ENCODE measurements at places on chromosomes 1 and 21. TPM values are rescaled to one million over a fixed set of nuclear protein-coding genes. Genes with fewer than 3 reads are reported as not detected.

Gene USH2A
- not detected for total RNA-seq

Gene ATF3
- 14.9 TPM for total RNA-seq

Gene NR1I3
- not detected for total RNA-seq

Gene CLEC20A
- not detected for total RNA-seq

Gene USP16
- total RNA-seq = 36.1 TPM

Gene SLAMF9
- total RNA-seq = 0.28 TPM

Gene TEX38
- total RNA-seq = not detected

Gene TBX19
- 1.1 TPM for total RNA-seq

Gene FTCD
- 0.28 TPM for total RNA-seq

Gene PLA2G2C
- total RNA-seq = not detected

Gene NPR1
- 0.85 TPM for total RNA-seq

Gene LRRC53
- total RNA-seq = not detected

Gene OR2M3
- not detected for total RNA-seq

Gene AADACL4
- total RNA-seq = not detected

Gene NOL9
- total RNA-seq = 16.9 TPM

Gene DNALI1
- total RNA-seq = 5.0 TPM

Gene TMEM51
- total RNA-seq = 7.0 TPM

Gene OR2T2
- not detected for total RNA-seq

Gene SLC41A1
- 20.0 TPM for total RNA-seq

Gene KLF18
- not detected for total RNA-seq

Gene RXFP4
- under 0.01 TPM for total RNA-seq

Gene DEPDC1
- total RNA-seq = 4.2 TPM

Gene GOLT1A
- total RNA-seq = not detected

Gene KLHDC7A
- total RNA-seq = under 0.01 TPM

Gene ST6GALNAC3
- total RNA-seq = 0.85 TPM

Gene NFASC
- 13.8 TPM for total RNA-seq

Gene ERICH3
- total RNA-seq = not detected

Gene TBX15
- total RNA-seq = 1.7 TPM

Gene MYCL
- 2.3 TPM for total RNA-seq

Gene PAQR6
- total RNA-seq = 0.19 TPM

Gene CYP4B1
- total RNA-seq = 0.28 TPM

Gene TMEM222
- total RNA-seq = 22.6 TPM

Measured in regular cardiac myocyte (primary cell).